Renal cortex interstitium (tissue), 15 donors: ENCODE measurements at places on chromosomes 16 and 17.

DNA sequence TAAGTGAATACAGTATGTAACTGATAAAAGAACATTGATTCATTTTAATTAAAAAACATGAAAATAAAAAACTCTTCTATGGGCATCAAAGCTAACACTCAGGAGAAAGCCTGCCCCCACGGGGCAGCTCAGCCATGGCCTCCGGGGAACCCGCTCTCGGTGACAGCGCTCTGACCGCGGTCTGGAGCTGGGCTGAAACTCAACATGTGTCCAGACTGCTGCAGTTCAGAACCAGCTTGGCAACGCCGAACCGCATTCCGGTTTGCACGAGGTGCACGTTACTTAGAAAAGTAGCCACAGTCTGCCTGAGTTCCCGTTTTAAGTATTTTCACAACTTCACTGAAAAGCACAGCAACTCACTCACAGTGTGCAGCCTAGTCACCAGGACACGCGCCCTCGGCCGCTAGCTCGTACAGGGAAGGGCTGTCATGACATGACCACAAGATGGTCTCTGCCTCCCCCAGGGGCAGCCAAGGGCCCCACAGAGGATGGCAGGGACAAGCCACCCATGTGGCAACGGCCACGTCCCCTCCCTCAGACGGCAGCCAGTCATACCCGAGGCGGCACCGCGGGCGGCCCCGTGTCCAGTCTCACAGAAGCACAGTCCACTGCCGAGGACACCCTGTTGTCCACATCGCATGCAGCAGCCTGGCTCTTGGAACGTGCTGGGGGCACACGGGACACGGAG, 77.1 kb upstream of the METRNL start:
- DNase-seq, result no peak

- DNase-seq, result no peak
Observed at GRCh38 chr16:85612191-85612800, 826 bp upstream of the GSE1 start.

- no peak for DNase-seq
Observed at GRCh38 chr16:77868478-77868877, 80.1 kb downstream of the VAT1L start.

DNA sequence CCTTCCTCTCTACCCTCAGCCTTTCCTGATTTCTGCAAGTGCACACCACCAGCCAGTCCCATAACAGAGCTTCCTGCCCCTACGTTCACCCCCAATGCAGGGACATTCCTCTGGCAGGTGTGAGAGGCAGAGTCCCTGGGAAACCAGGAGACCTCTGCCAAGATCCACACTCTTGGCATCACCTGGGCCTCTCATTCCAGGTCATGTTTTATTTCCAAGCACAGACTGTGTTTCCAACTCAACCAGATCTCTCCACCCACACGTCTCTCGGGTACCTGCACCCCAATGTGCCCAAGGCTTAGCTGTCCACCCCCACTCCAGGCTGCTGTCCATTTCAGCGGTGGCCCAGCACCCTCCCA, 21.0 kb upstream of the PHB1 start:
- no peak for DNase-seq

DNA sequence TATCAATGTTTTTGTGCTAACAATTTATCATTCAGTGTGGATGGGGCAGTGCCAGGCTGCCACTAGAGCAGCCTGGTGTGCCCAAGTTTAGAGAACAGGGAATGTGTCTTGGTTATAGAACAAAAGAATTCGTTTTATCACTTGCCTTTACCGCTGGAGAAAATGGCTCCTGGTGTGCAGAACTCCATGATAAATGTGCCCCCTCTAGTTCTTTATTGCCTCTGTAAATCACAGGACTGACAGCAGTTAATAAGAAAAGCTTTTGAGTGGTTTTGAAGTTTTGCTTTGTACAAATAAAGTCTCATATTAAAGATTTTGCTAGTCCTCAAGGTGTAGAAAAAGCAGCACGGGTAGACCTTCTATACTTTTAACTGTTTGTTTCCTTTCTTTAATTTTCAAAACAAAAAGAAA, 28.2 kb upstream of the PSMD7 start:
- DNase-seq, result no peak

DNA sequence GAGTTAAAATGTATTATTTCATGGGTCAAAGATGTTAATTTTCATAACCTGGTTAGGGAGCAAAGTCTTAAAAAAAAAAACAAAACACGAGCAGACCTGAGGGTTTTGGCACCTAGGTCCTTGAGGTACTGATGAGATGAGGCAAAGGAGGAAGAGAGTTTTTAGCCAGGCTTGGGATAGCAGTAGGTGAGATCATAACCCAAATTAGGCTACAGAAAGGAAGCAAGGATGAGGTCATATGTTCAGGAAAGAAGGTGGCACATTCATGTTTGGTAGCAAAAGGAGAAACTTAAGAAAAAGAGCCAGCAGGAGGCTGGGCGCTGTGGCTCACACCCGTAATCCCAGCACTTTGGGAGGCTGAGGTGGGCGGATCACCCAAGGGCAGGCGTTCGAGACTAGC, 2.8 kb downstream of the ATXN1L start:
- no peak for DNase-seq

DNA sequence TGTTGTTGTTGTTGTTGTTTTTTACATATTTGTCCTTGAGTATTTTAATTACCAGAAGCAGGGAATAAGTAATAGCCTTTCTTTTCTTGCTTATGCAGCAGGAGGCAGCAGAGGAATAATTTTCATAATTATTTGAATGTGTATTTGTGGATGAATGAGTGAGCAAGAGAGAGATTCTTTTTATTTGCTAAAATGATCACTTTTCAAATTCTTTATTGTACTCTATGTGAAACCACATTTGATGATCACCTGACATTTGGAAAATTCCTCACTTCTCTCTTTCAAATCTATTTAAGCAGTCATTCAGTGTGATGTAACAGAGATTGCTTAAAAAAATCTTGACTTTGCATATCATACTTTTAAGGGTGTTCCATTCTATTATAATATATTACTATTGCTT, 223.6 kb downstream of the BCAS3 start:
- DNase-seq, result no peak

- no peak for DNase-seq
Observed at GRCh38 chr16:48053418-48053745, 102.4 kb downstream of the ABCC12 start.

GRCh38 chr17:21214777-21215541, 998 bp upstream of the TMEM11 start:
- DNase-seq, result no peak
